ENCODE measurements at places on chromosomes 3 and 15. TPM values are rescaled to one million over a fixed set of nuclear protein-coding genes. Genes with fewer than 3 reads are reported as not detected.

Gene COL6A6
- 1.6 TPM for total RNA-seq

Gene CYP8B1
- not detected for total RNA-seq

Gene MEGF11
- total RNA-seq = not detected

Gene PRR20G
- not detected for total RNA-seq

Gene CYP1A1
- total RNA-seq = 32.1 TPM

Gene KIF15
- 0.73 TPM for total RNA-seq

DNA sequence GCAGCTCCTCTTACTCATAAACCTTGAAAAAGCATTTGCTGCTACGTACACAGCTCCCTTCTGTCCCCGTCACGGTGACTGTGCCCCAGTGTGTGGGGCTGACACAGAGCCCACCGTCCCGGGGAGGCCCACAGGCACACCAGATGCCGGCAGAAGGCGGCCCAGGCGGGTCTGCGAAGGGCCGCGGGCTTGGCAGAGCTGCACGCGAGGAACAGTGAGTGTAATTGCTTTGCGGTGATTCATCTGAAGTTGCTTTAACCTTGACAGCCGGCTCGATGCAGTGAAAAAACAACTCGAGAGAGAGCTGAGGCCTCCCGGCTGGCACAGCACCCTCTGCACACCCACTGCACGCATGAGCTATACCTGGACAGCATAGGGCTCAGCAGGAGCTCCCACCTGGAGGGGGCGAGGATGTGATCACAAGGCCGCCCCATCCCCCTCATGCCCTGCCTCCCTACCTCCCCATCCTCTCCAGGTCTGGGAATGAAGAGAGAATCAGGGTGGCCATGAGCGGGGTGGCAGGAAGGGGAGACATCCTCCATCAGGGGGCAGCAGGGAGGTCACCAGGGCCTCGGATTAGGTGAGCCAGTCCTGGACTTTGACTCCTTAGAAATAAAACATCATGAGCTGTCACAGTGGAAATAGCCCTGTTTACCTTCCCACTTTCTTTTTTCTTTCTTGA lies 172.7 kb downstream of the MEGF11 start:
- H3K4me1 ChIP-seq = no peaks in the 10 kb centered on the region
- no peaks in the 10 kb centered on the region for H3K36me3 ChIP-seq
- no peak overlapping the region for H3K4me3 ChIP-seq
- H3K27me3 ChIP-seq = no peaks in the 10 kb centered on the region
- no peak overlapping the region for H3K27ac ChIP-seq
- no peak for DNase-seq

DNA sequence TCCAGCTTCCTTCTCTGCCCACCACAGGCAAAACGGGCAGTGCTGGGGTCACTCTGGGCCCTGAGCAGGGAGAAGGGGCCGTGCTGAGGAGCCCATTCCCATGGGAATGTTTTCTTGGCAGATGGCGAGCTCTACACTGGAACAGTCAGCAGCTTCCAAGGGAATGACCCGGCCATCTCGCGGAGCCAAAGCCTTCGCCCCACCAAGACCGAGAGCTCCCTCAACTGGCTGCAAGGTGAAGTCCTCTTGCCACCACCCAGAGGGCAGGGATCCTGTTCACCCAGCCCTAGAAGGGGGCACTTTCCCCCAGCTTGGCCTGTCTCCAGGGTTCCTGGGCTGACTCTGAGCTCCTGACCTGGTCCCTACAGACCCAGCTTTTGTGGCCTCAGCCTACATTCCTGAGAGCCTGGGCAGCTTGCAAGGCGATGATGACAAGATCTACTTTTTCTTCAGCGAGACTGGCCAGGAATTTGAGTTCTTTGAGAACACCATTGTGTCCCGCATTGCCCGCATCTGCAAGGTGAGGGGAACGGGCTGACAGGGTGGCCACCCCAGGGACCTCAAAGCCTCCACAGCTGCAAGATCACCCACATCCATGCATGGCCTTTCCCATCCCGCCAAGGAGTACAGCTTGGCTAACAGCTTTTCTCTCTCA lies 12.4 kb downstream of the CIB1 start:
- peak; percentile 57 for DNase-seq

DNA sequence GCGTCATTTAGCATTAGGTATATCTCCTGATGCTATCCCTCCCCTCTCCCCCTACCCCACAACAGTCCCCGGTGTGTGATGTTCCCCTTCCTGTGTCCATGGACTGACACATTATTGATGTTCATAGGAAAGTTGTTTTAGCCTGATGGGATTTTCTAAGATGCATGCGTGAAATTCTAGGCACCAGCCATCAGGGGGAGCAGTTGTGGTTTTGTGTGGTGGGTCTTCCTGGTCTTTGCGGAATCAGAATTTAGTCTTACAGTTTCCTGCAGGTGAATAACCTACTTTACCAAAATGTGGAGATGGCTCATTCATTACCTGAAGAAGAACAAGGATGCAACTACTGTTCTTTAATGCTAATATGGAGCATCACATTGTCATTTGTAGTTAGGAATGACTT lies 455.0 kb upstream of the THBS1 start:
- no peak overlapping the region for H3K4me3 ChIP-seq
- H3K4me1 ChIP-seq = no peaks in the 10 kb centered on the region
- H3K27me3 ChIP-seq = no peaks in the 10 kb centered on the region

GRCh38 chr3:78174821-78175220 lies 1134.9 kb downstream of the ROBO2 start:
- H3K36me3 ChIP-seq = no peaks in the 10 kb centered on the region
- no peak for DNase-seq
- no peak overlapping the region for H3K27ac ChIP-seq

- H3K36me3 ChIP-seq = no peaks in the 10 kb centered on the region
- DNase-seq = no peak
- no peaks in the 10 kb centered on the region for H3K27me3 ChIP-seq
- H3K4me3 ChIP-seq = no peak overlapping the region
Observed at GRCh38 chr3:107025961-107026360, 351.3 kb upstream of the CCDC54 start.

GRCh38 chr3:135779590-135780235 lies 185.8 kb upstream of the PPP2R3A start:
- H3K4me3 ChIP-seq = no peak overlapping the region
- H3K36me3 ChIP-seq = no peaks in the 10 kb centered on the region
- DNase-seq = no peak
- H3K27ac ChIP-seq = no peak overlapping the region

DNA sequence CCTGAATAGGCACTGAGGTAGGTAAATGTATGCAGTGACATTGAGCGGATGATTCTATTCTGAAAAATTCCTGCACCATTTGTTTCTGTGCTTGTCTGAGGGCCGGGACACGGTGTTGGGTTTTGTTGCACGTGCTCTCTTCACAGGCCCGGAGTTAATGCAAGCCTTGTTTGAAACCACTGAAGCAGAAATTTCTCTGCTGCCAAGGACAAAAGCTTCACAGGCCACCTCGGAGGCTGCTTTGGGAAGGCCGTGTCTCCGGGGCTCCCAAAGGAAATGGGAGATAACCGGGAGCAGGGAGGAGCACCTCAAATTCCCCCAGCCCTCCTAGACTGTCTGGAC lies 179.4 kb downstream of the OPA1 start:
- H3K4me3 ChIP-seq = no peak overlapping the region
- no peaks in the 10 kb centered on the region for H3K4me1 ChIP-seq
- H3K36me3 ChIP-seq = no peaks in the 10 kb centered on the region
- H3K27ac ChIP-seq = no peak overlapping the region

DNA sequence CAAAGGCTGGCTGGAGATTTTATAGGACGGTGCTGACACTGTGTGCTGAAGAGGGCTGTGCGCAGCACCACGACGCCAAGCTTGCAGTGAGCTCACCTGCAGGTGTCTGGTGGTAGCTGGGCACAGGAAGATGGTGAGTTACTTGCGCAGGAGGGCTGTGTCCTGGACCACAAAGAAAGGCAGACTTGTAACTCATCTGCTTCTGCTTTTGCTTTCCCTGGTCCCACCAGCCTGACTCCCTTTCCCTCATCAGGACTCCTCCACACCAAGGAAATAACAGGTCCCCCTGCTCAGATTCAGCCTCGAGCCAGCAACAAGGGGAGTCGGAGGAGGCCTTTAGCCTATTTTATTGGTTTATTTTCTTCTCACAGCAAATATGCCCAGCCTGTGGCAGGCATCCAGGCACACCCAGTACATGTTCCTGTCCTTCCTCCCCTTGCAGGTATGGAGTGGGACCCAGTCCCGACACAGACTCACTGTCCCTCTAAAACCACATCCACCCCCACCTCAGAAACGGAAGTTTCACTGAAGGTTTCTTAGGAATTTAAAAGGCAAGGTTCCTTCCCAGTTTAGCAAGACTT lies 35.6 kb upstream of the FLNB start:
- DNase-seq = peak; percentile 62
- H3K36me3 ChIP-seq = no peaks in the 10 kb centered on the region
- H3K27ac ChIP-seq = peak overlapping the region; percentile 18
- no peak overlapping the region for H3K4me3 ChIP-seq
- H3K4me1 ChIP-seq = no peaks in the 10 kb centered on the region

DNA sequence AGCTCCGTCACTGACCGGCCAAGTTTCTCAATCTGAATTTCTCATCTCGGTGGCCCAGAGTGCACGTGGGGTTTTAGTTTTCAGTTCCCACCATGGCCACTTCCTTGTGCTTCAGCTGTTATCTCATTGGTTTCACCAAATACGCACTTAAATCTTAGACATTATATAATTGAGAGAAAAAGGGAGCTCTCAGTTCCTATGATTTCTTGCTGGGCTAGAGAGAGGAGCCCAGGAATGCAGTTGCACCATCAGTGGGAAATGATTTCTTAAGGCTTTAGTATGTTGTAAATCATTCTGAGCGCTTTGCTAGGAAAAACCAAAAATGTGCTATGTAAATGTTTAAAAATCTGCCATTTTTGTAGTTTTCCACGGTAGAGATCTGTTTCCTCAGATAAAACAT lies 53.2 kb downstream of the OXNAD1 start:
- H3K27ac ChIP-seq = no peak overlapping the region
- H3K36me3 ChIP-seq = no peaks in the 10 kb centered on the region
- no peak for DNase-seq
- no peak overlapping the region for H3K4me3 ChIP-seq
- H3K27me3 ChIP-seq = no peaks in the 10 kb centered on the region

GRCh38 chr3:15181511-15181910 lies 24.5 kb upstream of the CAPN7 start:
- H3K27me3 ChIP-seq = no peaks in the 10 kb centered on the region
- H3K27ac ChIP-seq = no peak overlapping the region
- DNase-seq = no peak
- H3K36me3 ChIP-seq = no peaks in the 10 kb centered on the region
- H3K4me3 ChIP-seq = no peak overlapping the region

DNA sequence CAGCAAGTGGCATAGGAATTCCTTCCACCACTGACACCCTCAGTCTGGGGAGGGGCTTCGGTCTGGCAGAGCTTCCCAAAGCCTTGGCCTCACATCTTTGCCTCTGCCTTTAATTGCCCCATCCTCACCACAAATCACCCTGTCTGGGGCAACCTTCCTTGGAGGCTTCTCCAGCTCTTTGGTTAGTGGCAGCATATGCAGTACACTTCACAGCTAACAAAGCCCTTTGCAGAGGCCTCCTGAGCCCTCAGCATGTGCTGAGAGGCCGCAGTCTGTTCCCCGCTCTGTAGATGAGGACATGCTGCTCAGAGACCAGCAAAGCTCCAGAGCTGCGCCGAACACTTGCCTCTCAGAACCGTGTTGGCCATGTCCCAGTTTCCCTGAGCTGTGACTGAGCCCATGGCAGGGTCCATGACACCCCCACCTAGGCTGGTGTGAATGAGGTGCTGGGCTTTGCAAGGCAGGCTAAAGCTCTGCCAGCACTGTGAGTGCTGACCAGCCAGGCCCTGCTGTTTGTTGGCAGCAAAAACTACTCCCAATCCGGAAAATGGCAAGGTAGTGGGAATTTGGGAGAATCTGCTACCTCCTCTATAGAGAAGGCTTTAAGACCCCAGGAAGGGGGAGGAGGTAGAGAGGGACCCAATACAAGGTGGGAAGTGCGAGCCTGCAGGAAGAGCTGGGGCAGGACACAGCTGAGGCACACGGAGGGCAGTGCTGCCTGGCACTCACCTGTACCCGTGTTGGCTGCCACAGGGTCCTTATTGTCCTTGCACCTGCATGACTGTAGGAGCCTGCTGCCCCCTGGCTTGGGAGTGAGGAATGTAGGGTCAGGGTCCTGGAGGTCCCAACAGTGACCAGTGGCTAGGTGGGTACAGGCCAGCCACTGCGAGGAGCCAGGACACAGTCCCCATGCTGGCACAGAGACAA lies 8.4 kb upstream of the KLF15 start:
- H3K27me3 ChIP-seq = no peaks in the 10 kb centered on the region
- no peak overlapping the region for H3K4me3 ChIP-seq
- no peaks in the 10 kb centered on the region for H3K36me3 ChIP-seq
- no peak overlapping the region for H3K27ac ChIP-seq
- no peak for DNase-seq
- H3K4me1 ChIP-seq = no peaks in the 10 kb centered on the region

- H3K27me3 ChIP-seq = no peaks in the 10 kb centered on the region
- DNase-seq = no peak
- H3K4me1 ChIP-seq = no peaks in the 10 kb centered on the region
- no peaks in the 10 kb centered on the region for H3K36me3 ChIP-seq
- H3K27ac ChIP-seq = no peak overlapping the region
Observed at GRCh38 chr3:167051421-167051820, 328.7 kb downstream of the ZBBX start.

- H3K4me3 ChIP-seq = no peak overlapping the region
- H3K27me3 ChIP-seq = no peaks in the 10 kb centered on the region
- no peaks in the 10 kb centered on the region for H3K4me1 ChIP-seq
- no peak for DNase-seq
- no peak overlapping the region for H3K27ac ChIP-seq
Observed at GRCh38 chr15:45314960-45315359, 62.9 kb downstream of the SLC28A2 start.

- H3K4me1 ChIP-seq = peaks cover 4% of the 10 kb centered on the region
- H3K4me3 ChIP-seq = no peak overlapping the region
- no peaks in the 10 kb centered on the region for H3K27me3 ChIP-seq
- H3K27ac ChIP-seq = no peak overlapping the region
- DNase-seq = no peak
- no peaks in the 10 kb centered on the region for H3K36me3 ChIP-seq
Observed at GRCh38 chr3:14957925-14958324, 10.5 kb downstream of the NR2C2 start.

GRCh38 chr15:71272932-71273331 lies 157.7 kb downstream of the THSD4 start:
- no peak for DNase-seq
- H3K4me1 ChIP-seq = no peaks in the 10 kb centered on the region
- H3K4me3 ChIP-seq = no peak overlapping the region

GRCh38 chr3:105108823-105109222 lies 257.9 kb upstream of the ALCAM start:
- no peak overlapping the region for H3K4me3 ChIP-seq
- H3K36me3 ChIP-seq = no peaks in the 10 kb centered on the region
- no peak overlapping the region for H3K27ac ChIP-seq
- no peaks in the 10 kb centered on the region for H3K4me1 ChIP-seq
- no peaks in the 10 kb centered on the region for H3K27me3 ChIP-seq
- no peak for DNase-seq

GRCh38 chr3:173653781-173654180 lies 256.2 kb downstream of the NLGN1 start:
- H3K4me1 ChIP-seq = no peaks in the 10 kb centered on the region
- H3K27ac ChIP-seq = no peak overlapping the region
- no peaks in the 10 kb centered on the region for H3K27me3 ChIP-seq
- no peak for DNase-seq

Measured in breast epithelium (tissue), 4 donors.